ENCODE measurements at places on chromosomes 12 and 14.

DNA sequence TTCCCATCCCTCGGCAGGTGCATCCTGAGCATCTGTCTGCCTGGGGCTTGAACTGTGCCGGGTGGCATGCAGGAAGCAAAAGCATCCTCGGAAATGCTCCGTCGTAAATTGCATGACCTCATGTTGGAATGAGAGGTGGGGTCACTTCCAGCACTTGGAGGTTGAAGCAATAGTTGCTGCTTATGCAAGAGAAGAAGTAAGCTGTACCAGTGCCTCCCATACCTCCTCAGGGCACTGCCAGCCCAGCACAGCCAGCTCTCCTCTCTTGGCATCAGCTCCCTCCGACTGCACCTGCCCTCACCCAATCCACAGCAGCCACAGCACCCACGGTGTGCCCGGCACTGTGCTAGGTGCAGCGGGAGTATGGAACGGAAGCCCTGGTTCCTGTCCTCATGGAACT, 11.5 kb downstream of the TEAD4 start:
- DNase-seq, result no peak

DNA sequence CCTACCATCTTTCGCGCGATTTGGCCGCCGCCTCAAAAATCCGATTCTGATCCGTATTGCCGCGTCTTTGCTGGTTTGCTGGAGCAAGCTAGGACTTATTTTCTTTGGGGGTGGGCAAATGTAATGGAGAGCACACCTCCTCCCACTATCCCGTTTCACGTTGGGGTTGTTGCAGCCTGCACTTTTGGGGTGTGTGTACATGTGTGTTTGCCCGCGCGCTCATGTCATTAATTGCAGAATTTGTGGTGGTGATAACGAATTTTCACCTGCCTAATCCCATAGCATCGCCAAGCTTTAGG, 657 bp downstream of the METAP2 start:
- peak; percentile 34 for DNase-seq

DNA sequence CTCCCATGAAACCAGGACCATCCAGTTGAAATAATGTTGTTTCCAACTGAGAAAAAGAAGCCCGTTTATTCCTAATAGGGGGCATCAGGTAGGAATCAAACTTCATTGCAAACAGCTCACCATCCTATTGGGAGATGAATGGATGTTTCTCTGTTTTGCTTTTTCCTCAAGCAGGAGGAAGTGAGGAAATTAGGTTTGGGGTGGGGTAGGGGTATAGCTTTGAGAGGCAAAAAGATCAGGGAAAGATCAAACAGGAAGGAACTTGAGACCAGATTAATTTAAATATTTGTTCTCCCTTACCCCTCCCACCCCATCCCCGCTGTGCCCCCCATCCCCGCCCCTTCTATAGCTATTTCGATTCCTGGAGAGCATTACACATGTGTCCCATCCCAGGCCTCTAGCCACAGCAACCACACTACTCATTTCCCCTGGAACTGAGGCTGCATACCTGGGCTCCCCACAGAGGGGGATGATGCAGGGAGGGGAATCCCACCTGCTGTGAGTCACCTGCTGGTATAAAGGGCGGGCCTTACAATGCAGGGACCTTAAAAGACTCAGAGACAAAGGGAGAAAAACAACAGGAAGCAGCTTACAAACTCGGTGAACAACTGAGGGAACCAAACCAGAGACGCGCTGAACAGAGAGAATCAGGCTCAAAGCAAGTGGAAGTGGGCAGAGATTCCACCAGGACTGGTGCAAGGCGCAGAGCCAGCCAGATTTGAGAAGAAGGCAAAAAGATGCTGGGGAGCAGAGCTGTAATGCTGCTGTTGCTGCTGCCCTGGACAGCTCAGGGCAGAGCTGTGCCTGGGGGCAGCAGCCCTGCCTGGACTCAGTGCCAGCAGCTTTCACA, at the start of gene IL23A:
Gene IL23A, plus strand, starts transcription at position 577 of the 850 bp plus-strand sequence. Its CDS starts 161 bp downstream, at position 738.
- peak; percentile 90 for DNase-seq

- no peak for DNase-seq
Measured at GRCh38 chr14:54564071-54564867, 2.7 kb upstream of the SAMD4A start.

DNA sequence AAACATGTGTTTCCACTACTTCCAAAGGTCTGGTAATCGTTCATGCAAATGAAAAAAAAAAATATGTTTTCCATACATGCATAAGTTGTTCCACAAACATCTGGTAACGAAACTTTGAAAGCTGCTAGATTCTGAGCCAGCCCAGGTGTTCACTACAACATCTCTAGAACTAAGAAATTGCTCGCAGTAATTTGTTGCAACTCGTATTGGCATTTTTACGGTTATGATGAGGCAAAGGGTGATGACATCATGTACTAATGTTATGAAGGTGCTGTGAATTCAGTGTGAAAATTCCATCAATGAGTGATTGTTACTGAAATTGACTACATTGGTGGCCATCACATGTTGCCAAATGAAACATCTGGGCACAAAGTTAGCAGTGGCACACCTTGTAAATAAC, 31.9 kb upstream of the CCDC91 start:
- DNase-seq, result no peak

GRCh38 chr12:57735952-57736740, 2.4 kb downstream of the AGAP2 start:
- DNase-seq, result no peak

DNA sequence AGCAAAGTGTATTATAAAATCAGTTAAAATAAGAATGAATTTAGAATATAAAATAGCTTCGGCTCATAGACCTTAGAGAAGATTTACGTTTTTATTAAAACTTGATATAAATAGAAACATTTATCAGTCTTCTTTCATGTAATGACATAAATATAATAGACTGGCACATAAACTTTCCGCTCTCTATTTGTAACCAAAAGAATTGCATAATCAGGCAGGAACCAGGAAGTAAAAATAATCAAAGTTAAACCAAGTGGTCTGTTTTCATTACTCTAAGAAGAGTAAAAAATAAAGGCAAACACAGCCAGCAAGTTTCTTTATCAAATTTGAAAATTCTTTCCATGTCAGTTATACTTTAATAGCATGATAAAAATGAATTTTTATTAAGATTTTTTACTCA, 46.3 kb upstream of the ATP2A2 start:
- DNase-seq, result no peak

- DNase-seq, result no peak
Measured at GRCh38 chr12:57128519-57129247, 400 bp downstream of the LRP1 start.

GRCh38 chr12:124883263-124884130, 19.8 kb upstream of the SCARB1 start:
- no peak for DNase-seq

DNA sequence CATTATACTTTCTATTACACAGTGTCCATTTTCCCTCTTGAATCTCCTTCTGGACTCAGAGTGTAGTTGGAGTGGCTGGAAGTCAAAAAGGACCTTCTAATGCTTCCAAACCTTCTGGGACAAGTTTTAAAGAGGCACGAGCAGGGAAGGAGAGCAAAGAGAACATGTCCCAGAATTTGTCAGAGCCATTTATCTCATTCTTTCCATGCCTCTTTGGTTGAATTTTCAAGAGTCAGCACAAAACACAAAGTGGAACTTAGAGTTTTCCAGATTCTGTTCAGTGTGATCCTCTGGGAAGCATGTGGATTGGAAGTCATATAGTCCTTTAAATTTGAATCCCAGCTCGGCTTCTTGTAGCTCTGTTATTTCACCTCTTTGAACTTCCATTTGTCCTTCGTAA, 138.2 kb upstream of the PWP1 start:
- no peak for DNase-seq

DNA sequence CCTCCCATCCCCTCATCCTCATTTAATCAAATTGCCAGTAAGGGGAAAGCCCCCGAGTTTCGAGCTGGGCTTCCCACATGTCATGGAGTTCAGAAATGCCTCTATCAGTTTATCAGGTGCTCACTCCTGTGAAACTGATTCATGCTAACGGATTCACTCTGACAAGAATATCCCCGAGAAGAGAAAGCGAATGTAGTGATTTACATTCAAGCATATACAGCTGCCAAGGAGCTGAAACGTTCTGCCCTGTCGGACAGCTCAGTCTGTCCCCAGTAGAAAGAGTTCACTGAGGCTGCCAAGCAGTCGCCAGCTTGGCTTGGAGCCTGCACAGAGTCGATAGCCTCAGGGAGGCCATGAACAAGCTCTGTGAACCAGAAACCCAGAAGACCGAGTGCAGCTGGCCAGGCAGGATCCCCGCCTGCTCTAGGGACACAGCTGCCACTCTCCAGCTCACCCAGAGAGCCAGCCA, 88.4 kb downstream of the TMCC3 start:
- DNase-seq, result no peak

DNA sequence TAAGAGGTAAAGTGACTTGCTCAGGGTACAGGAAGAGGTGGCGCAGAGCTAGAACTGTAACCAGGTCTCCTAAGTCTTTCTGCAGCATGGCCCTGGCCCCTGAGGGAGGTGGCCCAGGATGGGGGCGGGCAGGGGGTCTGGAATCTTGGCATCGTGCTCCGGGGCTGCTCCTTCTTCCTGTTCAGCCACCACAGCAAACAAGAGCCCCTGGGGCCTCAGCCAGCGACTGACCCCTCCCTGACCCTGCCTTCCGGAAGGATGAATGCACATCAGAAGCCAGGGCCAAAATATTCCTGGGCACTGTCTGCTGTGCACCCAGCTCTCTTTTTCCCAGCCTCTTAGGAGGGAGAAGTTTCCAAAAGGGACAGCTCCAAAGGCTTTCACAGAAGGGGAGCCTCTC, 242.8 kb downstream of the DPF3 start:
- no peak for DNase-seq

- DNase-seq, result no peak
Measured at GRCh38 chr12:26238341-26239121, 43.2 kb downstream of the SSPN start.

Data from activated naive CD8-positive, alpha-beta T cell treated with anti-CD3 and anti-CD28 coated beads for 36 hours (primary cell).